ENCODE measurements at places on chromosomes 5 and 9.

- DNase-seq: peak; percentile 2
Observed at GRCh38 chr9:115930472-115930871, 223.1 kb upstream of the PAPPA start.

- no peak for DNase-seq
Observed at GRCh38 chr9:38016375-38017135, 52.5 kb downstream of the SHB start.

DNA sequence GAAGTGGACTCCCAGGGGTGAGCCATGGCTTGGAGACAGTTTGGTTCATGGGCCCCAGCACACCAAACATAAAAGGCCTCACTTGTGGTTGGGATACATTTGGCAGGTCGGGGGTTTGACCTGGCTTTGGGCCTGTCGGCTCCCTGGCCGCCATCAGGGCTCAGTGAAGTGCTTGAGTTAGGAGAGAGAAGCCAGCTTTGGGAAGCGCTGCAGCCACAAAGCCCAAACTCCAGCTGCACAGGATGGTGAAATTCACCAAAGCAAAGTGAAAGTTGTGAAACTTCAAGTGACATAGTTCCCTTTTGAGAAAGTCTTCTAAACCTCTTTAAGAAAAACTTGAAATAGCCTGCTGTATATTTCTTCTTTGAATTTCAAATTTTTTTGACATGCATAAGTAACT, 27.5 kb downstream of the SLC46A2 start:
- peak; percentile 41 for DNase-seq

GRCh38 chr9:98971915-98972223, 28.2 kb downstream of the COL15A1 start:
- DNase-seq: no peak

GRCh38 chr9:24245988-24246387, 299.7 kb downstream of the IZUMO3 start:
- DNase-seq: peak; percentile 89

DNA sequence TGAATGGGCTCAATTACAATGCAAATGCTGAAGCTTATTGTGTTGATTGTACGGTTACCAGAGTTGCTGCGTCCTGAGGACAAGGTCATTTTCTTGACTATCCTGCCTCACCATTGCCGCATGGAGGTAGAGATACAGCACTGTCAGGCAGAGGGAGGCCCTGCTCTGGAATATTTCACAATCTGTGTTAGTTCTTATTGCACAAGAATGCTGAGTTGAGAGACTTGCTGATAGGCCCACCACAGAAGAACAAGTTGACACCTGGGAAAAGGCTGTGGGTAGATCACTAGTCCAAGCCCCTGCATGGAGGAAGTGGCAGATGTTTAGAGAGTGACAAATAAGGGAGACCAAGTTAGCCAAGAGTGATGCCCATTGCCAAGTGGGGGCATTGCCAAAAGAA, 344.5 kb upstream of the ITGA1 start:
- DNase-seq: no peak
